ENCODE measurements at places on chromosomes 12 and 14. TPM values are rescaled to one million over a fixed set of nuclear protein-coding genes. Genes with fewer than 3 reads are reported as not detected.

Gene PLEKHA5
- total RNA-seq: 47.1 TPM

Gene DHH
- not detected for total RNA-seq

Gene FAM161B
- total RNA-seq: 0.48 TPM

Gene FOXN4
- 0.33 TPM for total RNA-seq

Gene LRRK2
- 0.14 TPM for total RNA-seq

Gene AP1G2
- total RNA-seq: 83.3 TPM

Gene TEDC1
- 24.5 TPM for total RNA-seq

Gene SERPINA5
- total RNA-seq: 2.6 TPM
